ENCODE measurements at places on chromosomes 16 and 17. TPM values are rescaled to one million over a fixed set of nuclear protein-coding genes. Genes with fewer than 3 reads are reported as not detected.

- no peak for DNase-seq
Measured at GRCh38 chr17:68185820-68186219, 62.0 kb upstream of the AMZ2 start.

- DNase-seq, result no peak
Measured at GRCh38 chr16:26365161-26365940, 673.6 kb downstream of the HS3ST4 start.

The ITGAL gene
- not detected for total RNA-seq

GRCh38 chr17:70804161-70804560, 634.8 kb downstream of the KCNJ2 start:
- DNase-seq, result no peak

DNA sequence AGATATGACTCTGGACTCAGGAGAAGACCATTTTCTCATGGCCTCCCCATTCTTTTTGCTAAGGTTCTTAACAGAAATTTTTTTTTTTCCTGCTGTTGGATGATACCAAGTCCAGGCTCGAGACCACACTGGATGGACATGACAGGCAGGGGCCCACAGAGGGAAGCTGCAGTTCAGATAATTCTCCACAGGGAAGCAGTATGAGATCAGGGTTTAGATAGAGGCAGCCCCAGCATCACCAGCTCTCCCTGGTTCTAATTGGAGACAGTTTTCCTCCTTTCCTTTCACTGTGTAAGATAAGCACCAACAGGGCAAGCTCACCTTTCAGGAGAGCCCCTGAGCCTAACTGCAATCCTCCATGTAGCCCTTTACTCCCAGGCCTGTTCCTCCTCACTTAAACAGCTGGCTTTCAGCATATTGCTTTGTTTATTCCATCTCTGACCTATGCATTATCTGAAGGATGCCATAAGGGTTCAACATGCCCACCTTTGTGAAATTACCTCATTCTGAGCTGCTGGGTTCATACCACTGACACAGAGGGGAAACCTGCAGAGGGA, 108.1 kb downstream of the SNX11 start:
- no peak for DNase-seq

DNA sequence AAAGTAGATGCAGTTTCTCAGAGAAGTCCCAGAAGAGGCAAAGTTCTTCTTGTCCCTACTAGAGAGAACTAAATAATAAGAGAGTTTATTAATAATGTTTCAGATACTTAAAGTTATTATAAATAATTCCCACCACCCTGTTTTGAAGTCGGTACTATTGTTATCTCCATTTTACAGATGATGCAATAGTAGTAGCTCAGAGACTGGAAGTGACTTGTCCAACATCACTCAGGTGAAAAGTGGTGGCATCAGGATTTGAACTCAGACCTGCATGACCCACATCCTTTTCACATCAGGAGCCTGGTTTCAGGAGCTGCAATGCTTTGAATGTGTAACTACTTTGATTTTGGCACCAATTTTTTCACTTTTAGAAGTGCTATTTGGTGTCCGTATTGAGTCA, 52.7 kb downstream of the GPR139 start:
- no peak for DNase-seq

Data from osteocyte (in vitro differentiated cells).